ENCODE measurements at places on chromosomes 5 and 9. TPM values are rescaled to one million over a fixed set of nuclear protein-coding genes. Genes with fewer than 3 reads are reported as not detected.

DNA sequence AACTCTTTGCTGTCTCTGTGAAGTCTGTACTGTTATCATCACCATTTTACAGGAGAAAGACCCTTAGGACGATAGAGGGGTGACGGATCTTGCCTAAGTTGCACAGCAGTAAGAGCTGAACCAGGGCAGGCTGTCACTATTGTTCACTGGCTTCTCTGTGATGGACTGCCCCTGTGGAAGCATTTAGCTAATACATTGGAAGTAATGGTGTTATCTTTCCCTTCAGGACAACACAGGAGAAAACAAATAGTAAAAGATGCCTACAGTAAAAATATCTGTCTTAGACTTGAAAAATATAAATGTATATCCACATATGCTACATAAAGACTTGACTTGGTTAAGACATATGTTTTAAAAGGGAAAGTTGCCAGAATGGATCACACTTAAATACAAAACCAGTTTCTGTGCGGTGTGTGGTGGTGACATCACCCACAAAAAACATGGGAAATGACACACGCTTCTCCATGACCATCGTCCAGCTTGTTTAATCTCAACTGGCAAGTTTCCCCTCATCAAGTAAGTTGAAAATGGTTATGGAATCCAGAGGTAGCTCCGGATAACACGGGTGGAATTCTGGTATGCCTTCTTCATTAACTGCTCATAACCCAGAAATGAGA lies 351.8 kb downstream of the EBF1 start:
- no peak for DNase-seq

GRCh38 chr5:72779520-72779919 lies 36.9 kb upstream of the TNPO1 start:
- DNase-seq: no peak

GRCh38 chr9:68832861-68833518 lies 128.0 kb downstream of the PIP5K1B start:
- DNase-seq: no peak

GRCh38 chr5:18097817-18098216 lies 463.6 kb downstream of the TAF11L14 start:
- no peak for DNase-seq

Gene PCDHB15
- polyA plus RNA-seq: 13.2 TPM

Gene GARIN3
- polyA plus RNA-seq: not detected

GRCh38 chr9:94937214-94937903 lies 210.9 kb downstream of the AOPEP start:
- no peak for DNase-seq

DNA sequence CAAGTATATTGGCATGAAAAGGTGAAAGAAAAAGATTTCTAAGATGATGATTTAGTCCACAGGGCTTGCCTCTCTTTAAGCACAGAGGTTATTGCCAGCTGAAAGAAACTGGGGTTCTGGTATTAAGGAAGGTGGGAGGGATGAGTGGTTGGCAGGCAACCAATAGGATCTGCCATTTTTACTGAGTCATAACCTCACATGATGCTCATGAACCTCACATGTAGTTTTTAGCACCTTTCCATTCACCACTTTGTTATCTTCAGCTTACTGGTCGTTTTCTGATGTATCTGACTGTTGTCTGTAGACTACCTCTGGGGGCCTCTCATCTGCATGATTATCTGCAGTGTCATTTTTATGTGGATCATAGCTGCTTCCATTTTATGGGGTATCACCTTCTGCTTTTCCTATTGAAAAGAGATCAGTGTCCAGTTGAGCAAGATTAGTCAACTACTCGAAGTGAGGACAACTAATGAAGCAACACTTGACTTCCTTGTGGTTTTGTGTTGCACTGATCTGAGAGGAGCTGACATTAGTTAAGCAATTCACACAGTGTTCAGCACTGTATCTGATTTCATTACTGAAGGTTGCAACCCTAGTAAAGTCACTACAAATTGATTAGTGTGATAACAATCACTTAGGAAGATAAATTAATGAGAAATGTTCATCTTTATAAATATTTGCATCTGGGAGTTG lies 186.3 kb downstream of the SGCD start:
- DNase-seq: no peak

DNA sequence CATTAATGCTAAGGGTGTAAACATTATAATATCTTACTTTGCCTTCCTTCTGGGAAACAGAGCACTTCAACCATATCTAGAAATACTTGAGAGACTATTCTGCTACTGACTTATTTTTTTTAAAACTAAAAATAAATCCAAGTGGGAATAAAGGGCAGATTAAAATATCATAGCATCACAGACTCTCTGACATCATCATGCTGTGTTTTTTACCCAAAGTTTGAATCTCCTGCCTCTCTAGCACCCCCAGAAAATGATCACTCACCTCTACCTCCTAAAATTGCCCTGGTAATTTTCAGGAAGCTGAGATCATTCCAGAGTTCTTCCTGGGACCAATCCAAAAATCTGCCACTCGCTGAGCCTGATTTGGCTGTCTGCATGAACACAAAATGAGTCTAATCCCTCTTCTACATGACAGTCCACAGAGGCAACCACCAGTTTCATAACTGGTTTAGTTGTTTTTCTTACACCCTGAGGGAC lies 813.8 kb upstream of the DMAC1 start:
- DNase-seq: no peak

Gene ADAMTS12
- 14.9 TPM for polyA plus RNA-seq

- no peak for DNase-seq
Measured at GRCh38 chr5:173329491-173330337, 1.5 kb upstream of the STC2 start.

DNA sequence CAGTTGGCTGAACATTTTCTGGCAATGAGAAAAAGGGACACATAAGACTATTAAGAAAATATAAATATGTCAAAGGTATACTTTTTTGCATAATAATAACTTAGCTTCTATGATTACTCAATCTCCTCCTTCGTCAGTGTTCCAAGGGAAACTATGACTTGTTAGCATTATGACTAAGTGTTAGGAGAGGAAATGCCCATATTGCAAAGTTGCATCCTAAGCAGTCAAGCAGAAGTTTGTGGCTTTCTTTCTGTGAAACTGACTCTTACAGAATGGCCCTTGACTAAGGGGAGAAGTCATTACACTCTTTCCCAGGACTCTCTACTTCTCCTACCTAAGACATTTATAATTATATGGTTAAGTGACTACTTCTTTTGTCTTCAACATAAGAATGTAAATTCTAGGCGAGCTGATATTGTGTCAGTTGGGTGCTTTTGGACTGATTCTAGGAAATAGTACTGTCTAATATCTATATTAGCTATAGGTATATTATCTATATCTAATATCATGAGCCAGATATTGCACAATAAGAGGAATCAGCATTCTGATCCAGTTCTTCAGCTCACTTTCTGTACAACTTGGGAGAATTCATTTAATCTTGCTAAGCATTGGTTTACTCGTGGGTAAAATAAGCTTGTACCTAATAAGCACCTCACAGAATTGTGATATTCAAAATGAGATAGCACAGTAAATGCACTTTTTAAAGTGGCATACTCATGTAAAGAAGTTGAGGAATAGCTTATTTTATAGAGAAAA lies 16.4 kb upstream of the SPINK6 start:
- no peak for DNase-seq

Gene PPP1R26
- polyA plus RNA-seq: 33.4 TPM

DNA sequence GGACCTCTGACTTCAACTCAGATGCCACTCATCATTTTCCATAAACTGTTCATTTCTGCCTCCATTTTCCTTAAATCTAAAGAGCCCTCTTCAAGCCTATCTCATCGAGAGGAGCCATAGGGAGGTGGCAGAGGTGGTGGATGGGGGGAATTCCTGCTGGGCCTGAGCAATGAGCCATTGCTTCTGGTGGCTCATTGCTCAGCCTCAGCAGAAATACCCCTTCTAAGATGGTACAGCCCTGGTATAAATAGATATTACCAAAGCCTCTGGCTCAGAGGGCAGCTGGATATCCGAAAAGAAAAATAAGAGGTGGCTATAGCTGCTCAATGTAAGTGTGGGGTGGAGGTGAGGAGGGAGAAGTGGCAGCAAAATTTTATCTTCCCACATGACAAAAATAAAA lies 313.5 kb downstream of the CAAP1 start:
- no peak for DNase-seq

Gene ZDHHC11
- 11.8 TPM for polyA plus RNA-seq

DNA sequence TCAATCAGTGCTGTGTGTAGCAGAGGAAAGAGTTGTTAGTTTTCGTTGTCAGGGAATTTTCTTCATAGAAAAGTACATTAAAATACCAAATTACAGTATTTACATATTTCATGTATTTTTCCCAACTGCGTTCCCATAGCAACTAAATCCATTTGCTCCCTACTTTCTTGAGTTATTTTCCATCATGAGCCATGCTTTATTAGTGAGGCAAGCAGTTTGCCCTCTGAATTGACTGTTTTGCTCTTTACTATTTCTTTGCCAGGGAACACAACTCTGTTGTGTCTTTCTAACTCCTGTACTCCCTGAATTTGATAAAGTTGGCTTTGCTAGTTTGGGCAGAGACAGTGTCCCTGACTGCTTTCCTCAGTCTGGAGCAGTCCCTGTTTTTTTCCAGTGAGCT lies 276.2 kb upstream of the SLC30A5 start:
- no peak for DNase-seq

GRCh38 chr5:125798307-125798706 lies 624.9 kb upstream of the GRAMD2B start:
- DNase-seq: peak; percentile 36

DNA sequence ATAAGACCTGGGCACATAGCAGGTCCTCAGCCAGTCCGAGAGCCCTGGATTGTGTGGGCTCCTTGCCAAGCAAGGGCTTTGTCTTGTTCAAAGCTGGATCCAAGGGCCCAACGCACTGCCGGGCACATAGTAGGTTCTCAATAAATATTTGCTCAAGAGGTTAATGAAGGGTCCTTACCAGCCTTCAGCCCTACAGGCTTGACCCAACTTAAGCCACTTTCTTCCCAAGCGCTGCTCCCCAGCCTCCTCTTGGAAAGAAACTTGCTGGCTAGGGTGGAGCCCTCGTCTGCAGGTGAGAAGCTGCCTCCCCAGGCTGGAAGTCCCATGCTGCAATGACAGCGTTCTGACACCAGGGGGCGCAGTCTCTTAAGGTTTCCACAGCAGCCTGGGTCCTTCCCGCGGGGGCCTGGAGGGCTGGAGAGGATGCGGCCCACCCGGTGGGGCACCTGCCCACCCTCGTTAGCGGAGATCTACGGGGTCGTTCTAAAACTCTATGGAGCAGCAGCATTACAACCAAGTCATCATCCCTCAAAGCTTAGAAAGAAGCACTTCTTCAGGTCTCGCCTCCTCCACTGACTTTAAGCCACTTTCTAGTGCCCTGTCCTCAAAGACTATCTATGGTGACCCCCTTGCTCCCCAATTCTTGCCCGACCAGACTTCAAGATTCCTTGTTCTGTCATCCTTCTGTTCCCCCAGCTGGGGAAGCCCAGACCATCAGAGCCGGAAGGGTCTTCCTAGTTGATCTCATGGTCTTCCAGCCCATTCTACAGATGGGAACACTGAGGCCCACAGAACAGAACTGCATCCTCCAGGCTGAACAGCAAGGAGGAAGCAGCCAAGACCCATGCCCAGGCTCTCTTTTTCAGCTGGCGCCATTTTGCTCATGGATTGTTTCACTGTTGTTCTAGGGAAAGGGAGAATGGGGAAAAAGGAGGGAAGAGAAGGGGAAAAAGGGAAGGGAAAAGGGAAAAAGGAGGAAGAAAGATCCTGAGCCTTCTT lies 115.4 kb downstream of the LHX2 start:
- DNase-seq: peak; percentile 4

Gene TEX48
- polyA plus RNA-seq: not detected

GRCh38 chr5:179969110-179969509 lies 61.4 kb upstream of the TBC1D9B start:
- no peak for DNase-seq

- DNase-seq: no peak
Measured at GRCh38 chr9:70119786-70120185, 76.1 kb downstream of the MAMDC2 start.

- DNase-seq: no peak
Measured at GRCh38 chr9:90014421-90014820, 409.6 kb downstream of the GADD45G start.

Gene IL3
- polyA plus RNA-seq: not detected

- no peak for DNase-seq
Measured at GRCh38 chr9:1995084-1995483, 20.1 kb upstream of the SMARCA2 start.

Gene ZFP2
- polyA plus RNA-seq: 8.3 TPM

DNA sequence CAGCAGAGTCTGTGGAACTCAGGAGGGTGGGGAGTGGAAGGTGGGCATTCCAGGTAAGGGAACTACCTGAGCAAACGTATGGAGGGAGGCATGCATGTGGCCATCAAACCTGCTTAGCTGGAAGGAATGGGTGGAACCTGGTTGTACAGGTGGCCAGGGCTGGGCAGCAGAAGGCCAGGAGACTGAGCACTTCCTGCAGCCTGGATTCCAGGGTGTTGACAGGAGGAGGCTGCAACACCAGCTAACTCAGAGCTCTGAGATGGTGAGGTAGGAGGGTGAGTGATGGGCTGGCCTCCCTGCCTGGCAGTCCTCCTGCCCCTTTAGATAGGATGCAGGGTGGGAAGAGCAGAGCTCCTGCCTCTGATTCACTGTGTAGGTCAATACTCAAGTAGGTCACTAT lies 92.5 kb upstream of the CPEB4 start:
- DNase-seq: no peak

- no peak for DNase-seq
Measured at GRCh38 chr9:125547368-125547767, 159.6 kb downstream of the MAPKAP1 start.

Gene TSSK1B
- 0.09 TPM for polyA plus RNA-seq

- no peak for DNase-seq
Measured at GRCh38 chr5:96112703-96113102, 151.1 kb upstream of the ELL2 start.

Gene PCDHGA11
- 3.9 TPM for polyA plus RNA-seq

Gene PTGS1
- 3.3 TPM for polyA plus RNA-seq

DNA sequence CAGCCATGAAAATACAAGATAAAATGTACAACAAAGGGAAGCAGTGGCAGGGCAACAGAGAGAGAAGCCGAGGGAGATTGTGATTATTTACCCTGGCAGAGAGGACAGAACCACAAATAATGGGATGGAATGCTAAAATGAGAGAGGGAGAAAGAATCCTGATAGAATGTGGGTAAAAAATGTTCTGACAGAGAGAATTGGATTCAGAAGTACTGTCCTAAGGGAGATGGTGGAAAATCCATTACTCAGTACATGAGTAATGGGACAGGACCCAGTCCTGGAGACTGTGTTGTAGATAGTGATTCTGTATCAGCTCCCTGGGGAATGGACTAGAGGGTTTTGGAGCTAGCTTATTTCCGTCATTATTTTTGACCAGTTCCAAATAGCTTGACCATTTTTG lies 831.5 kb downstream of the MAT2B start:
- DNase-seq: no peak

- DNase-seq: no peak
Measured at GRCh38 chr9:132366481-132366880, 11.7 kb upstream of the SETX start.

GRCh38 chr5:128844354-128844923 lies 120.8 kb upstream of the SLC27A6 start:
- no peak for DNase-seq

DNA sequence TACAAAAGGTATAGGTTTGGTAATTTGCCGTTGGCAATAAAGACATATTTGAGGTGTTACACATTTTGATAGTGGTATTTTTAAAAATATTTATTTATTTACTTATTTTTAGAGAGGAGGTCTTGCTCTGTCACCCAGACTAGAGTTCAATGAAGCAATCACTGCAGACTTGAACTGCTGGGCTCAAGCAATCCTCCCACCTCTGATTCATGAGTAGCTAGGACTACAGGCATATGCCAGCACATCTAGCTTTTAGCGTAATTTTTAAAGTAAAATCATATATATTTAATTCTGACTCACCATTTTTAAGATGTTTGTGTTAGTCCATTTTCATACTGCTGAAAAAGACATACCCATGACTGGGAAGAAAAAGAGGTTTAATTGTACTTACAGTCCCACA lies 1974.3 kb downstream of the EFNA5 start:
- DNase-seq: no peak

Gene PCDHA12
- polyA plus RNA-seq: 0.11 TPM

Gene TAF11L10
- not detected for polyA plus RNA-seq

Measured in renal cortex interstitium (tissue), 15 donors.